Activated T-cell treated with anti-CD3 and anti-CD28 coated beads, Interleukin-2, amount 50 U/mL, for 72 hours (primary cell): ENCODE measurements at places on chromosomes 16 and 17.

- peaks cover 7% of the 10 kb centered on the region for H3K4me1 ChIP-seq
- DNase-seq, result no peak
- peaks cover 4% of the 10 kb centered on the region for H3K36me3 ChIP-seq
- no peaks in the 10 kb centered on the region for H3K27me3 ChIP-seq
Observed at GRCh38 chr17:28755486-28755885, 11.7 kb downstream of the TRAF4 start.

- H3K27ac ChIP-seq, result no peak overlapping the region
- peaks cover 8% of the 10 kb centered on the region for H3K4me1 ChIP-seq
- H3K36me3 ChIP-seq, result peaks cover 5% of the 10 kb centered on the region
- no peak for DNase-seq
- no peak overlapping the region for H3K4me3 ChIP-seq
Observed at GRCh38 chr17:82962163-82962720, 117.2 kb upstream of the METRNL start.

DNA sequence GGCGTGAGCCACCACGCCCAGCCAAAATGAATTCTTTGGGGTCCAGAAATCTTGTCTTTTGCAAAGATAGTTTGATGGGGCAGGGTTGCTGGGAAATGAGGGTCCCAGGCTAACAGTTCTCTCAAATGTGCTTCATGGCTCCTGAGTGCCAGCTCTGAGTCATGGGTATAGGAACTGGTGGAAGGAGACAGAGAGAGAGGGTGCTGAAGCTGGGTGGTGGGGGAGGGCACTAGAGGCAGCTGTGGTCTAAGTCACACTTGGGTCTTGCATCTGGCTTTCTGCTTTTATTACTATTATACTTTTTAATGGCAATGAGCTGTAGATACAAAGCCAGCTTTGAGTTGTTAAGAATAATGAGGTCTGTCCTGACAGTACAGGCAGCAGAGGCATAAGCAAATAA is 54.6 kb downstream of the PRKCA start:
- peaks cover 75% of the 10 kb centered on the region for H3K4me1 ChIP-seq
- DNase-seq, result no peak
- peaks cover 2% of the 10 kb centered on the region for H3K36me3 ChIP-seq

- H3K27me3 ChIP-seq, result no peaks in the 10 kb centered on the region
- DNase-seq, result no peak
- H3K4me3 ChIP-seq, result no peak overlapping the region
- no peak overlapping the region for H3K27ac ChIP-seq
- H3K36me3 ChIP-seq, result peaks cover 3% of the 10 kb centered on the region
- no peaks in the 10 kb centered on the region for H3K4me1 ChIP-seq
Observed at GRCh38 chr16:10282367-10282766, 100.1 kb upstream of the GRIN2A start.

DNA sequence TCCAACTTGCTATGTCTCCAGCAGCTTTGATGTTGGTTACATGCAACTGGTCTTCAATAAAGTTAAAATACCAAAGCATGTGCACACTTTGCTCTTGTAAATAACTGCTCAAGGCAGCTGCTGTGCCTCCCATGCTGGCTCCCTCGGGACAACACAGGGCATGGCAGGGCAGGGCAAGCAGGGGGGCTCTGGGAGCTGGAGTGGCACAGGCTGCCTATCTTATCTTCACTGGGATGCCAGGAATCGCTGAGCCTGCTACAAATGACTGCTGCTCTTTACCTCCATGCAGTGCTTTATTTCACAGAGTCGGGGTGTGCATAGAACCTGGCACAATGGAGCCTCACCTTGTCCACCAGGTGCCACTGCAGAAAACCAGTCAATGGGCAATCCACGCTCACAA is 21.8 kb downstream of the PEMT start:
- H3K27me3 ChIP-seq, result no peaks in the 10 kb centered on the region
- no peak overlapping the region for H3K4me3 ChIP-seq
- no peak for DNase-seq
- H3K36me3 ChIP-seq, result no peaks in the 10 kb centered on the region
